Fibroblast of skin of right biceps (primary cell): ENCODE measurements at places on chromosomes 5 and 9.

GRCh38 chr9:18296702-18297055, 177.3 kb upstream of the ADAMTSL1 start:
- DNase-seq, result peak; percentile 11

DNA sequence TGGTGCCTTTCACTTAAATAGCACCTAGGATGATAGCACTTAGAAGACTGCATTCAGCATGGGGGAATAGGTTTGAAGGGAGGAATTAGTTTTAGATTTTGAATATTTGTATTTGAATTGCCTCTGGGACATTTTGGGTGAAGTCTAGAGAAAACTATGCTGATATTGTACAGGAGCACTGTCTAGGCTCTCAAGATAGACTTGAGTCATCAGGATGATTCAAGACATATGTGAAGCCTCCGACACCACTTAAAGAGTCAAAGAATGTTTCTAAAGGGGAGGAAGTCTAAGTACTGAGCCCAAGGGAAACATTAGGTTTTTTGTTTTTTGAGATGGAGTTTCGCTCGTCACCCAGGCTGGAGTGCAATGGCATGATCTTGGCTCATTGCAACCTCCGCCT, 63.9 kb upstream of the CCDC180 start:
- DNase-seq, result peak; percentile 22

GRCh38 chr5:137997726-137998213, 35.1 kb downstream of the FAM13B start:
- peak; percentile 22 for DNase-seq

- no peak for DNase-seq
These were observed 152.7 kb upstream of the POC5 start for GRCh38 chr5:75869891-75870290.

DNA sequence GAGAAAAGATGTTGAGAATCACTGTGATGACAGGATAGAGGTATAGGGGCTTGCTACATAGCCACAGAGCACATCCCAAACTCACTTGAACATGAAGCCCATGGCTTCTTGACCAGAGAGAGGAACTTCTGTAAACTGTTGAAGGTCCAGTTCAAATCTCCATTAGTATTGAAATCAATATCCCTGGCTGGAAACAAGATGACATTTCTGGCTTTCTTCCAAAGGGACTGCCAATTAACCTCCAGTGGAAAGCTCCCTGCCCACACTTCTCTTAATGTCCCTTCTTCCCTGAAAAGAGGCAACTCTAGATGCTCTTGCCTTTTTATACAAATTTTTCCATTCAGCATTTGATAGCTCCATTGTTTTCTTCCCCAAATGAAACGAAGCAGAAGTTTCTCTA, 612.1 kb downstream of the EBF1 start:
- no peak for DNase-seq

GRCh38 chr9:19998823-19999455, 210.1 kb upstream of the SLC24A2 start:
- peak; percentile 84 for DNase-seq

GRCh38 chr9:123756484-123757106, 173.3 kb downstream of the DENND1A start:
- no peak for DNase-seq

DNA sequence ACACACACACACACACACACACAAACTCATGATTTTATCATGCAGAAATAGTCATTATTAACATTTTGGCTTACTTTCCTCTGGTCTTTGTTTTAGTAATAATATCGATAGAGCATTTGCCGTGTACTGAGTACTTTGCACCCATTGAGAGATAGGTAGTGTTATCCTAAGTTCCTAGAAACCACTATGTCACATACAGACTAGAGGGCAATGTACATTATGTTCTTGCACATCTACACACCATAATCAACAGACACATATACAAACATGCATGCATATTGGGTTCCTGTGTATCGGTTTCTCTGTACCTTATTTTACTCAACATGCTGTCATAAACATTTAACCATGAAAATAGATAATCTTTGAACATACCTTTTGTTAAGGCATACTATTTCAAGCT, 45.7 kb downstream of the MAT2B start:
- DNase-seq, result no peak

GRCh38 chr5:172616730-172617129, 24.3 kb upstream of the NEURL1B start:
- no peak for DNase-seq

GRCh38 chr9:69120380-69121154, 53.5 kb upstream of the TJP2 start:
- no peak for DNase-seq

DNA sequence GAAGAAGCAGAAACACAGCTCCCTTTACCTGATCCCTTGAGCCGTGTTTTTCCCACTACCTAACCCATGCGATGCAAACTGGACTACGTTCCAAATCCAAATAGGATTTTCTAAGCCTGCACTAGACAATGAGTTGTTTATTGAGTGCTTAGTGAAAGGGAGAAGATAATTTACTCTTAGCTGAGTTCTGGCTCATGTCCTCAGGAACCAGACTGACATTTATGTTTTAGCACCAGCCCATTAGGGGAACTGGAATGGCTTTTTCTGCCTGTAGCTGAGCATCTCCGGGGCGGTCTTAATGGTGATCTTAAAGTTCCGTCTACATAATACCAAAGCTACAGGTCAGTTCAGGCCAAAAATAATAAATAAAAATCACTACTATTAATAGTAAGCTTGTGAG, 81.5 kb downstream of the SH3TC2 start:
- no peak for DNase-seq

- peak; percentile 20 for DNase-seq
These were observed 34.2 kb downstream of the ADRB2 start for GRCh38 chr5:148860599-148860998.

DNA sequence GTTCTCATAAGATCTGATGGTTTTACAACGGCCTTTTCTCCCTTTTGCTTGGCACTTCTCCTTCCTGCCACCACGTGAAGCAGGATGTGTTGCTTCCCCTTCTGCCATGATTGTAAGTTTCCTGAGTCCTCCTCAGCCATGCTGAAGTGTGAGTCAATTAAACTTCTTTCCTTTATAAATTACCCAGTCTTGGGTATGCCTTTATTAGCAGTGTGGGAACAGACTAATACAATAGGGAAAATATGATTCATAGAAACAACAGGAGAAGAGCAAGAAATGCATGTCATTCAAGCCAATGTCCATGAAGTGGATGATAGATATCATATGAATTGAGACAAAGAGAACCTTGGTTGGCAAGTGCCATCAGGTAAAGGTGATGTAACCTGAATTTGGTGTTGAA, 128.3 kb upstream of the HAPLN1 start:
- no peak for DNase-seq

- no peak for DNase-seq
These were observed 15.1 kb downstream of the IRF1 start for GRCh38 chr5:132475497-132475882.
